ENCODE measurements at places on chromosomes 6 and 20.

DNA sequence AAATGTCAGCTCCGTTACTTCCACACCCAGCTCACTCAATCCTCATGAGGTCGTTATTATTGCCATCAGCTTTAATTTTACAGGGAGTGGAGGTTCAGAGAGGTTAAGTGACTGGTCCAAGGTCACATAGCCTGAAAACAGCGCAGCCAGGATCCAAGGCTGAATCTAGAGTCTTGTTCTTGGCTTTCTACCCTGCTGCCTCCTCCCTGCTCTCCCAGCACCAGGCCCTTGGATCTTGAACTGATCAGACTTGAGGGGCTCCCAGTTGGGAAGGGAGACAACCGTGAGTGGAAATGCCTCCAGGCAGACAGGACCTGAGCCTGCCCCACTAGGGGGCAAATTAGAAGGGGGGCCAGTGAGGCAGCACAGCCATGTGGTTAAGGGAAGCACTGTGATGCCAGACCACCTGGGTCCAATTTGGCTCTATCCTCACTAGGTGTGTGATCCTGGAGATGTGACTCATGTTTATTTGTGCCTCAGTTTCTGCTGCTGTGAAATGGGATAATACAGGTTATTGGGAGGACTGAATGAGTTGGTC lies 135.6 kb upstream of the PTPN1 start:
- no peak for DNase-seq

DNA sequence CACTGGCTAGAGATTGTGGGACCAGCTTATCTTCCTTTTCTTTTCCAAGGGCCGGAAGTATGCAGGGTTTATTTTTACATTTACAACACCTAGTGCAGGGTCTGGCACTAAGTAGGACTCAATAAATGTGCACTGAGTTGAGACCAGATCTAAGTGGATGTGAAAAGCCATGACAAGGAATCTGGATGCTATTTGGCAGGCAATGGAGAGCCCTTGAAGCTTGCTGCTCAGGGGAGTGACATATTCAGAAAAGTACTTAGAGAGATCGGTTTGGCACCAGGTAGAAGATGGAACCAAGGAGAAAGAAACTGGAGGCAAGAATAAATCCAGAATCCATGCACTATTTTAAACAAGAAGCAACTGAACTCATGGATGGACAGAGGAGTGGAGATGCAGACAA lies 815.8 kb downstream of the MAFB start:
- DNase-seq, result no peak

GRCh38 chr6:13710552-13711323 lies 897 bp downstream of the RANBP9 start:
- DNase-seq, result no peak

DNA sequence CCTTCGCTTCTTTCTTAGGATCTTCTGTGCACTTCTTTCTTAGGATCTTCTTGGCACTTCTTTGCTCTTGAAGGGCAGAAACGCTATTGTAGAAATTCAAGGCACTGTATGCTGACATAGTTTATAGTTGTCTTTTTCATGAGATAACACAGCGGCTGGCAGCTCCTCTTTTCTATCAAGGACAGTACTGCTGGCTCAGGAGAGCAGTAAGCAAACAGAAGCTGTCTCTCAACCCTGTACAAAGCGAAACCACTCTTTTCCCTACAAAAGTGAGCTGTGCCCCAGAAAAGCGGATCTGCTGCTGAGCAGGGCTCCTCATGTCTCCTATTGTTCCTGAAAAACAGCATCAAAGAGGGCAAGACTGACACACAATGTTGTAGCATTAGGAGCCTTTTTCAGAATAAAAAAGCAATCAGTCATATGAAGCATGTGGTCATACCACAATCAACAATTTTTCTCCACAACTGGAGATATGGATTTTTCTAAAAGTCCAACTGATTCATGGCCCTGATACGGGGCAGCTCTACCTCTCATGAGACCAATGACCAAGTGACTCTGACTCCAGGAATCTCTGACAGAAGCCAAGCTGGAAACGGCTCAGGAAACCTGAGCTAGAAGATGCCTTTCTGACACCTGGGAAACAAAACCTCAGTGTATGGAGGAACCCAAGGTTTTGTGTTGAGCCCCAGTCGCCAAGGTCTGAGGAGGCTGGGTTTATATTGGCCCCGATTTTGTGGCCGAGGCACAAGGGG lies 255.9 kb downstream of the ESR1 start:
- no peak for DNase-seq

- DNase-seq, result no peak
These were observed 55.5 kb downstream of the PDE7B start for GRCh38 chr6:135906972-135907465.

GRCh38 chr6:97092673-97093305 lies 168.3 kb downstream of the KLHL32 start:
- DNase-seq, result no peak

DNA sequence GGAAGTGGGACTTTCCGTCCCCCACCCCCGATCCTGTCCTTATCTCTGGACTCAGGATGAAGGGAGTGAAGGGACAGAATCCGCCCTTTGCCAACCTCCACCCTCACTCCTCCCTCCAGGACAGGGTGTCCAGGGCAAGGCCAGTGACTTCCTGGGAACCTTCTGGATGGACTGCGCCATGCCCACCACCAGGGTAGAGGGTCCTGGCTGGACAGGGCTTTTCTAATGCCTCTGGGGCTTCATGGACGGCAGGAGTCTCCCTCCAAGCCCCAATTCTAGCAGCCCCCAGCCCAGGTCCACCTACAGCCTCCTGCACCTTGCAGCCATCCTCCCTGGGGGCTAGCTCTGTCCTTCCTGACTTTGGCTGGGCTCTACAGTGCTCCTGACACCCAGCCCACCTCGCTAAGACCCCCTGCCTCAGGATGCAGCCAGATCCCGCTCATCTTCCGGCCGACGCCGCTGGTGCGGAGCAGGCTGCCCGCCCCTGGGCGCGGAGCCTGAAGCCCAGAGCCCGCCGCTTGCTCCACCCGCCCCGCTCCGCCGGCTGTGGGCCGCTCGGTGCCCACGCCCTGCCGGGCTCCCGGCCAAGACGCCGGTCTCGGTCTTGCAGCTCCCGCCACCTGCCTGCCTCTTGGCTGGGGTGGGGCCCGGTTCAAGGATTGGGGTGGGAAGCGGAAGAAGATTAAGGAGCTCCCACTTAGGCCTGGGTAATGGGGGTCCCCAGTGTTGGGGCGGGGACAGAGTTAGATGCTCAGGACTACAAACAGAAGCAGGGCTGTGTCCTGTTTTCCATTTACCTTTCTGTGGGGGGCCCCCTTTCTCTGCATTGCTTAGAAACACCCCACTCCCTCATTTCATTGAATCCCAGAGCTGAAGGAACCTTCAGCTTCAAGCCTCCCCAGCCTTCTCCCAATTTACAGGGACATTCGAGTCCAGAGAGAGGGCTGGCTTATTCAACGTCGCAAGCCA lies 72.8 kb downstream of the MDGA1 start:
- no peak for DNase-seq

- no peak for DNase-seq
These were observed 84.1 kb upstream of the GJE1 start for GRCh38 chr6:142048593-142048980.

GRCh38 chr6:8686077-8686476 lies 250.7 kb upstream of the SLC35B3 start:
- no peak for DNase-seq

DNA sequence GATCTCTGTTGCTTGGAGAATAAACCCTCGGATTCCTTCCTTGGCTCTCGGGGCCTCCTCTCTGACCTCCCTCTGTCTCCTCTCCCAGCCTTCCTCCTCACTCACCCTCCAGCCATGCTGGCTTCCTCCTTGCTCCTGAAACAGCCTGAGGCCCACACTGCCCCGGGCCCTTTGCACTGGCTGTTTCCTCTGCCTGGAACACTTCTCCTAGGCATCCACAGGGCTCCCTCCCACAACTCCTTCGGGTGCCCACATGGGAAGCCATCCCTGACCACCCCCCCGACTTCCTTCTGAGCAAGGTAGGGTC lies 87.7 kb downstream of the CEBPB start:
- no peak for DNase-seq

DNA sequence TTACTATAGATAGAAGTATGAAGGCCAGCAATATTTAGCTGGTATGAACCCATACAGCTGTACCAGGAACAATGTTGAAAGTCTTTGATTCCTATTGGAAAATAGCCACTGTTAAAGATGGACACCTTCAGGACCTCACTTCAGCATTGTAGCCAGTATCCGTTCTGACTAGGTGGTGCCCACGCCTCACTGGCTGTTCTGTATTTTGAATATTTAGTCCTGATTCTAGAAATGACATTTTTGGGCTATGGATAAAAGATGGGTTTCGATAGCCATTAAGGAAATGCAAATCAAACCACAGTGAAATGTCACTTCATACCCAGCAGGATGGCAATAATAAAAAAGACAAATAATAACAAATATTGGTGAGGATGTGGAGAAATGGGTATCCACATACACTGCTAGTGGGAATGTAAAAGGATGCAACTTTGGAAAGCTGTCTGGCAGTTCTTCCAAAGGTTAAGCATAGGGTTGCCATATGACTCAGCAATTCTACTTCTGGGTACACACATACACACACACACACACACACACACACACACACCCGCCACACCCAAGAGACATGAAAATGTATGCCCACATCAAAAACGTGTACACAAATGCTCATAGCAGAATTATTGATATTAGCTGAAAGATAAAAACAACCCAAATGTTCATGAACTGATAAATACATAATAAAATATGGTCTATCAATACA lies 56.8 kb downstream of the UTRN start:
- no peak for DNase-seq

DNA sequence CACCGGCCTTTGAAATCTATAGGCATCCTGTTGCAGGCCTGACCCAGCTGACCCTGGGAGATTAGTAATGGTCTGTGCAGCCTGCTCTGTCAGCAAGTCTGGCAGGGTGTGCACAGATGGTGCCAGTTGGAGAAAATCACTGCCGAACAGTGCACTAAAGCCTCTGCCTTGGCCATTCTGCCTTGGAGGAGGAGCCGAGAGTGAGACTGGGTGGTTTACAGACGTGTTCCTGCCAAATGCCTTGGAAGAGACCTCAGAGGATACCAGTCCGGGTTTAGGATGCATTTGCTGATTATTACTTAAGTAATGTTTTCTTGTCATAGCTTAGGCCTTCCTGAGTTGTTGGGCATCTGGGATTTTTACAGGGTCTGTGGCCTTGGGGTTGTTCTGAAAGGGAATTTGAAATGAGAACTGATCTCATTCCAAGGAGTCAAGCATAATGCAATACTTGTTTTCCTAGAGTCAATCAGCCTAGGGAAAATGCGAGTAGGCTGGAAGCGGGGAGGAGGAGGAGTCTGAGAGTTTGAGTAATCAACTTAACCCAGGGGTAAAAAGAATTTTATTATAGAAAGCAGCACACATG lies 292.1 kb downstream of the SOX4 start:
- DNase-seq, result no peak

Measured in stimulated activated CD8-positive, alpha-beta memory T cell treated with anti-CD3 and anti-CD28 coated beads, Interleukin-2, amount 100 ng/mL, for 1 hour (primary cell).